G401 (cell line): ENCODE measurements at places on chromosomes 3 and 15.

DNA sequence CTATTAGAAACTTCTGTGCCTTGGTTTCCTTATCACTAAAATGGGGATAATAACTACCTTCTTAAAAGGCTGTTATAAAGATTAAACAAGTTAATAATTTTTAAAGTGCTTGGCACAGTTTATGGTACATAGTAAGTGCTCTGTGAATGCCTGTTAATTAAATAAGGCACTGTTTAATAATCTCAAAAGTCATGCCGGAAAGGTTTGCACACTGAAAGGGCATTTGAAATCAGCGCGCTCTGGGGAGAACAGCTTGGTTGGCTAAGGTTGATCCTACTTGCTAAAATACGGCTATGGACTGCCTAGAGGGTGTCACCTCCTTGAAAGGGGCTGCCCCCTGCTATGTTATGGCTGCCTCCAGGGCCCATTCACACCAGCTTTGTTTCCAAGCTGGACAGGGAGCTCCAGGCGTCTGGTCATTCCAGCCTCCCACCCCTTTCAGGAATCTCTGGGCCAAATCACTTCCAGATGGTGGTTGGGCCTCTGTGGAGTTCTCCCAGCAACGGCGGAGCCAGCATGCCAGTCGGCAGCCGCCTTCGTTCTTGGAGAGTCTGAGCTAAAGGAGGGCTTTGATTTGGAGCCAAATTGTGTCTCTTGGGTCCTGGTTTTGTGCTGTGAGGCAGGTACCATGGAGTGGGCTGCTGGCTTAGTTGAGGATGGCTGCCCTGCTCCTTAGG is 5.9 kb downstream of the FLNB start:
- peak; percentile 77 for DNase-seq

DNA sequence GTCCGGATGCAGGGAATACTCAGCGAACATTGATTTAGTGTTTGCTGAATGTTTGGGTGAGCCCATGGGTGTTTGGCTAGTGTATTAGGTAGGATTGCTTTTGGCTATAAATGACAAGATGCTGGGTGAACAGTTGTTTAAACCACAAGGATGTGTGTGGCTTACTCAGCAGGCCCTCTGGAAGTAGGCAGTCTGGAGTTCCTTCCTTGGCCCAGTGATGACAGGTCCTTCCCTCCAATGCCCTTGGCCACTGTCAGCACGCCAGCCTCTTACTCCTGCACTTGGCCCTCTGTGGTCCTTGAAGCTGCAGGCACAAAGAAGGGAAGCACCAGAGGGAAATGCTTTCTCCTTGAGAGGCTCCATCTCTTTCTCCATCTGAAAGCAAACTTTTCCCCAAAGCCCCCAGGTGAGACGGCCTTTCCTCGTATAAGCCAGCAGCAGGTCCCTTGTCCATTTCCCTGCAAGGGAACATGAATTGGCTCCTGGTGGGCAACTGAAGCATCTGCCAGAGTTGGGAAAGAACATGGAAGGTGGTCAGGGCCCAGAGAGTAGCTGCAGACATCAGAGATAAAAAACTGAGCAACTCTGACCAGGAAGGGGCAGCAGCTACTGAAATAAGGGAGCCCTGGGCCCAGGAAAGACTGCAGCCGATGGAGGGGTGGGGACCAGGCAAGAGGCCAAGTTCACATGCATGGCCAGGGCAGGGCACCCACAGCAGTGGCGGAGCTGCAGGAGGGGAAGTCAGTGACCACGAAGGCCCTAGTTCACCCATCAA is 105.0 kb downstream of the TPRA1 start:
- no peak for DNase-seq

DNA sequence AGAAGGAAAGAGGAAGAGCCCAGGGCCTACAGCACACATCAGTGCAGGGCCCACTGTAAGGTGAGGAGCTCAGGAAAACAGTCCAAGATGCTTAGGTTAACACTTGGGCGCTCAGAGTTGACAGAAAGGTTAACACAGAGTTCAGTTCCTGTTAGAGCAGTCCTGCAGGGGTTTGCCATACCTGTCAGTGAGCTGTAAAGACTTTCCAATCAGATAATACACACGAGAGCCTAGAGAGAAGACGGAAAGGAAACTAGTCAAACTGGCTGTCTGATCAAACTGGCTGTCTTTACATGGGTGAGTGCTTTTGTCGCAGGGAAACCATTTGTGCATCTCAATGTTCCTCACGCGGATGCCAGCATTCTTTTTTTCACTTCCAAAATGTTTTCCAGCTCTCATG is 61.4 kb upstream of the ARHGEF26 start:
- peak; percentile 5 for DNase-seq

DNA sequence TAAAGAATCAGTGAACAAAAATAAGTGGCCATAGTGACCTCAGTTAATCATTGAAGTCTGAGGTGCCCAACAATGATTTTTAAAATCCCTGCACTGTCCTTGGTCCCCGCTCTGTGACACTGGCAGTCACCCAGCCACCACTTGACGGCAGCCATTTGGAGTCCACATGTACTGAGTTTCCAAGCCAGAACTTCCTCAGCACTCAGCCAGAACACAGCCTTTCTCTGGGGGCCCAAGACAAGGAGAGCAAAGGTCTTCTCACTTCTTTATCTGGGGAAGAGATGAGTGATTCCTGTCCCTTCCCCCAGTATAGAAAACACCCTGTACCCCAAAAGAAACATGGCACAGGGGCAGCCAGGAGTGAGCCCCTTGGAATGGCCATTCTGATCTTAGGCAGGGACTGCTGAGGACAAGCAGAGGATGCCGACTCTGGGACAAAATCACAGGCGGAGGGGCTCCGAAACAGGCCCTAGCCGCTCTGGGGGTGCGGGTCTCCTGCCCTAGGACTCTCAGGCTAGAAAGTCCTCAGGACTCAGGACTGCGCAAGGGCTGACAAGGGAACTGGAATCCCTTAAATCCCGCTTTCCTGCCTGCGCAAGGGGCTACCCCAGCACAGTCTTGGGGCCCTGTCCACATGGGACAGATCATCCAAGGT is 12.8 kb downstream of the PAK6 start:
- peak; percentile 61 for DNase-seq

DNA sequence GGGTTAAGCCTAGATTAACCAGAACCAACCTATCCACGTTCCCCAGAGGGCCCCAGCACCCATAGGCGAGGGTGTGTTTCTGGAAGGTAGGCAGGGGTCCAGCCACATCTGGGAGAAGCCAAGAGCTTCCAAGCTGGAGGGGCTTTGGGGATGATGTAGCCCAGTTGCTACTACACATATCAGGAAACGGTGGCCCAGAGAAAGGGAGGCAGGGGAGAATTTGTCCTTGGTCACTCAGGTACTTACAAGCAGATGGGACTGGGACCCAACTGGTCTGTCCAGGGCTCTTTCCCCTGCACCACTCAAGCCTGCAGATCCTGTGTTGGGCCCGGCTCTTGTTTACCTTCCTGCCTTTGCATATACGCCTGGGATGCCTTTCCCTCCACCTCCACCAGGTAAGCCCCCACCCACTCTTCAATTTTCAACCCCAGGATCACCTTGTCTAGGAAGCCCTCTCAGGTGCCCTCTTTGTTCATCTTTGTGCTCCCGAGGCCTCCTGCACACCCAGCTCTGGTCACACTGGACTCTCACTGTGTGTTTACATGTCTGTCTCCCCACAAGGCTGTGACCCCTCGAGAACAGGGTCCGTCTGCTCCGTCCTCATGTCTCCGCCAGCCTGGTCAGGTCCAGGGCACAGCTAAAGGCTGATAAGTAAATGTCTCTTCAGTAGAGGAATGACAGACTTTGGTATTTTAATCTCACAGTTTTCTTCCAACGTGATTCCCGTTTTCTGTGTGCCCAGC is 204.4 kb upstream of the LINGO1 start:
- no peak for DNase-seq

DNA sequence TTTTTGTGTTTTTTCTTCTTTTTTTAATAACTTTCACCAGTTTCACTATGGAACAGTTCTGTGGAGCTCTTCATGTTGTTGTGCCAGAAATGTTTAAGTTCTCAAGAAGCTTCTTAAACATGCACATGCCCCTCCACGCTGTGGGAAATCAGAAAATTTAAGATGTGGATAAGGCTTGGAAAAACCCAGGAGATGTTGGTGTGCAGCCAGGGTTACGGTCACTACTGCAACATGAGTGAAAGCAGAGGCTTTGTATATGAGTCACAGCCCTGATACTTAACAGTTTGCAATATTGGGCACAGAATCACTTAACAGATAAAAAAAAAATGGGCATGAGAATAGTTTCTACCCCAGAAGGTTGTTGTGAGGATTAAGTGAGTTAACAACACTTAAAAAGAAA is 399.9 kb downstream of the LRTM1 start:
- no peak for DNase-seq

GRCh38 chr3:105746231-105746996 is 122.4 kb downstream of the CBLB start:
- DNase-seq: peak; percentile 44

DNA sequence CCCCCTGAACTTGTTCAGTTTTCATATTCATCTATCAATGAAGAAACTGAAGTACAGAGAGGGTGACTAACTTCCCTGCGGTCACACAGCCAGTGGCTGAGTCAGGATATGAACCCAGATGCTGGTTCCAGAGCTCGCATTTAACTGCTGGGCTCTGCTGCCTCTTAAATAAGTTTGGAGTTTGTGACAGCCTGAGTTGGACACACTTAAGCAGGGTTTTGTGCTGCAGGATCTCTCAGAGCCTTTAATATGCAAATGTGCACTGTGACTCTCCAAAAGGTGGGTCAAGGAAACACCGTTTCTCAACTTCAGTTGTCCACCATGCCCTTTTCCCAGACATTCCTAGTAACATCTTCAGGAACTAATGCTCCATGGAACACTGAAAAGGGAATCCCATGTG is 45.8 kb downstream of the EBLN2 start:
- no peak for DNase-seq

- DNase-seq: no peak
Measured at GRCh38 chr3:20808864-20809263, 622.9 kb upstream of the SGO1 start.

GRCh38 chr3:169041677-169042171 is 621.8 kb downstream of the MECOM start:
- no peak for DNase-seq

- no peak for DNase-seq
Measured at GRCh38 chr3:107850681-107851080, 240.2 kb downstream of the CD47 start.

GRCh38 chr15:28786521-28786920 is 61.9 kb downstream of the GOLGA6L7 start:
- no peak for DNase-seq

- DNase-seq: no peak
Measured at GRCh38 chr15:29860872-29861271, 38.6 kb upstream of the TJP1 start.

- DNase-seq: no peak
Measured at GRCh38 chr15:55282284-55282833, 7.3 kb downstream of the RAB27A start.

- DNase-seq: no peak
Measured at GRCh38 chr3:57973715-57974477, 34.3 kb upstream of the FLNB start.

DNA sequence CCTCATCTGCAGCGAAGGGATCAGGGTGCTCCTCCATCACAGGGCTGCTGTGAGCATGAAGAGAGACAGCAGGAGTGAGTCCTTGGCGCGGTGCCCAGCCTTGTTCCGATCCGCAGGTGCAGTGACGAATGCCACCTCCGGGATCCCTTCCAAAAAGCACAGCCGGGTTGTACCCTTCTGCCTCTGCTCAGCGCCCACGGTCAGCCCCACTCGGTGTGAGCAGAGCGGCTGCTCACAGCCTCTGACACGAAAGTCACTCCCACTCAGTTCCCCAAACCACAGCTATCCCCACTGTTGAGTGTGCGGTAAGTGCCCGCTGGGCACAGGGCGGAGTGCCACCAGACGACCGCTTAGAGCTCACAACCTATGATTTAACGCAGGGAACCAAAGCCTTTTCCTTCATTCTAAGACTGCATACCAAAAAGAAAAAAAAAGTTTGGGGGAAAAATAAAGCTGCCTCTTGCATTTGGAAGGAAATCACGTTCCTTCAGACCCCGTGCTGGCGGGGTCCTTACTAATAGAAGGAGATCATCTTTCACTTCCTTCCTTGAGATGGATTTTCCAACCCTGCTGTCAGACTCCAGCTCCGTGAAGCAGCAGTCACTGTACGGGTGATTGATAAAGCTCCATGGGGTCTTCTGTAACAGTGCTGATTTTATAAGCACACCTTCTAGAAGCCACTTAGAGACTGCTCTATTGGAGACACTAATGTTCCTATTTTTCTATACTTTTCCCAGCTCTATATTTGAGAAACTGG is 34.7 kb upstream of the TUBGCP5 start:
- DNase-seq: peak; percentile 75

DNA sequence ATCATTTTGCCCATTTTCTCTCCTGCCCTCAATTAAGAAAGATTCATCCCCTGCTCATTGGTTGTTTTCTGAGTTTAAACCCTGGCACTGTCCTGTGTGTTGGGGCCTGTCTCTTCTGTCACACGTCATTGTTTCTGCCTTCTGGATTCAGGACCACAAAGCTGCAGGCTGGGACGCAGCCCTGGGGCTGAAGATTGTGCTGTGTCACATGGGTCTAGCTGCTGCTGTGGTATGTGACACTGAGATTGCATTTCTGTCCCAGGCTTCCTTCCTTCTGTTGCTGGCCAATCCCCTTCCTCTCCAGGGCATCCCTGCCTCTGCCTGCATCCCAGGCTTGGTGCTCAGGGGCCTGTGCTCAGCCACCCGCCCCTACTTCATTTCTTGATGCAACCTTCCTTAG is 28.9 kb downstream of the INSYN1 start:
- no peak for DNase-seq

- DNase-seq: peak; percentile 60
Measured at GRCh38 chr3:37956723-37957538, 33.7 kb upstream of the VILL start.

DNA sequence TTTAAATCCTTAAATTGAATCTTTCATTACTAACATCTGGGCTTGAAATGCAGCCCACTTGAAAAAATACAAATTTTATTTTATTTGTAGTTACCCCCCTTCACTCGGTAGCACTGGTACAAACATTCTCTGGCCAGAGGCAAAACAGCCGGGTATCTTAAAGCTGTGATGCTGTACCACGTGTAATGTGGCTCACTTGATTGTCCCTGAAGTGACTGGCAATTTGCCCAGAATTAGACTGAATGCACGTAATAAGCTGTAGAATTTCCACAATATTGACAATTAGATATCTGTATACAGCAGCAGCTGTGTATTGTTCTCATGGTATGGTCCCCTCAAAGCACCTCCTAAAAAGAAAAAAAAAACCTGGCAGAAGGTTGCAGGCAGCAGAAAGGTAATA is 192.8 kb upstream of the TBC1D5 start:
- no peak for DNase-seq

- DNase-seq: no peak
Measured at GRCh38 chr3:8755097-8755496, 14.3 kb downstream of the OXTR start.

DNA sequence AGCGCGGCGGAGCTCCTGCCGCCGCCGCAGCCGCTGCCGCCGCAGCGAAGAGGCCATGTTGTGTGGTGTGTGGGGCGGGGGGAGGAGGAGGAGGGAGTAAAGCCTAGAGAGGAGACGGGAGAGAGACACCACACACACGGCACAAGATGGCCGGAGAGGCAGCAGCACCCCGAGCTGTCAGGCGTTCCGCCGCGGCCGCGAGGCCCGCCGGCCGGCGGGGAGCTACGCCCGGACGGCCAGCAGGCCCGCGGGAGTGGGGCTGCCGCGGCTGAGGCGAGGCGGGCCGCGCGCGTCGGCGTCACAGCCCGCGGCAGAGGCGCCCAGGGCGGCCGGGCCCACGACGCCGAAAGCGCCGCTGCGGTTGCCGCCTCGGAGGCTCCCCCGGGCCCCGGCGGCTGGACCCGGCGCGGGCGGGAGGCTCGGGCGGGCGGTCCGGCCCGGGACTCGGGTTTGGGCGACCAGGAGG is 17.4 kb upstream of the CHD2 start:
- no peak for DNase-seq
